ENCODE measurements at places on chromosomes 4 and X. TPM values are rescaled to one million over a fixed set of nuclear protein-coding genes. Genes with fewer than 3 reads are reported as not detected.

Gene REELD1
- total RNA-seq, result not detected

Gene ADAMTS3
- total RNA-seq, result 2.3 TPM

Gene UGT2A3
- not detected for total RNA-seq

Gene PLS3
- 542 TPM for total RNA-seq

Gene SSX2
- total RNA-seq, result not detected

Gene RNF212
- total RNA-seq, result 0.09 TPM

Gene CLDN34
- total RNA-seq, result 0.09 TPM

Gene PNMA5
- not detected for total RNA-seq

Gene TLR2
- total RNA-seq, result 1.2 TPM

Gene CLIC2
- 0.56 TPM for total RNA-seq

Gene ARHGAP4
- 50.0 TPM for total RNA-seq

Gene TACR3
- not detected for total RNA-seq

Gene SSX3
- not detected for total RNA-seq

Gene ODAPH
- total RNA-seq, result not detected

Gene CPE
- 1.9 TPM for total RNA-seq

Gene PLXNA3
- total RNA-seq, result 8.3 TPM

Gene PCSK1N
- total RNA-seq, result not detected

Gene RHOXF2B
- total RNA-seq, result not detected

Gene SPANXD
- not detected for total RNA-seq

Gene PLAC8
- 0.09 TPM for total RNA-seq

Gene LRIT3
- 0.09 TPM for total RNA-seq

Gene FRG2
- not detected for total RNA-seq
